ENCODE measurements at places on chromosomes 6 and 20.

- DNase-seq = no peak
Observed at GRCh38 chr20:25058051-25058846, at the start of gene ACSS1. Gene ACSS1, minus strand, starts transcription at chr20:25058139. Its CDS starts 37 bp downstream, at chr20:25058102.

- DNase-seq = no peak
Observed at GRCh38 chr6:130500693-130501092, 134.9 kb downstream of the TMEM200A start.

DNA sequence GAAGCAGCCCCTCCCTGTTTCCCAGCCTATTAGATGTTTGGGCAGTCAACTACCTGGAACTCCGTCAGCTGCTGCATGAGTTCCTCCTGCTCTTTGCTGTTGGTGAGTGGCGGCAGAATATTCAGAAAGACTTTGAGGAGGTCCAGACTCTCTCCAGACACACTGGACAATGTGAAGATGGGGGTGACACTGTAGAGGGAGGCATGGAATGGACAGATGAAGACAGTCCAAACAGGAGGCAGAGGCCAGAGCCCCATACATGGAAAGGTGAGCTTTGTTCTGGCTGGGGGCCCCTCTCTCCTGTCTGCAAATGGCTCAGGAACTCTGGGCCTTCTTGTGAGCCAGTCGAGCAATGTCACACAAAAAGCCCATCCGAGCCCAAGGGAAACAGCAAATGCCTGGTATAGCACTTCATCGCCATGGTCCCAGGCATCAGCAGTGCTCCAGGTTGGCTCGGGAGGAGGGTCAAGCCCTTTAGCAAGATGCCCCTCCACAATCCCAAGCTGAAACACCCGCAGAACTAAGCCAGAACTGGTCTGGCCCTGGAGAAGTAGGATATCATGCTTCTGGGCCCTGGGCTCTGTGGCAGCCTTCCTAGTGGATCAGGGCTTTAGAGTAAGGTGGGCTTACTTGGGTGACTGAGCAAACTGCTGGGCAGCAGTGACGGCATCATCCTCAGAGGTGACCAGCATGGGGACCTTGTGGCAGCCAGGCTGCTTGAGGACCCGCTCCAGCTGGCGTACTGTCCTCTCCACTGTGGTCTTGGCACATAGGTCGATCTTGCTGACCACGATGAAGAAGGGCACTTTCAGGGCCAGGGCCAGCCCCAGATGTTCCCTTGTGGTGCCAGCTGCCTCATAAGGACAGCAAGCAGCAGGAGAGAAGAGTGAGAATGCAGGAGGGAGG lies 4.9 kb downstream of the GTPBP2 start:
- no peak for DNase-seq

DNA sequence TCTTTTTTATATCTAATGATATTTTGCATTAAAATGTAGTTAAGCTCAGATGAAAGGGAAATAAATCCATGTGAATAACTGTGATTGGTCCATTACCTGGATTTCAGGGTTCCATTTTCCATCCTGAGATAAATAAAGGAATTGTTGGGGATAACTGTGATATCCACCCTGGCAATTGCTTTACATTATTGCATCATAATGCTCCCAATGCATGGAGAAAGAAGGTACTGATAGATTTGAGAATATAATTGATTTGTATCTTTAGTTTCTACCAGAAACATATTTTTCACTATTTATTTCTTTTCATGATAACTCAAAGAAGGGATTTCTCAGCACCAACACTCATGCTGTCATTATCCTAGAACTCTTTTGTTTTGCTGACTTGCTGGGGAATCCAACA lies 102.0 kb upstream of the KCNQ5 start:
- DNase-seq = no peak

DNA sequence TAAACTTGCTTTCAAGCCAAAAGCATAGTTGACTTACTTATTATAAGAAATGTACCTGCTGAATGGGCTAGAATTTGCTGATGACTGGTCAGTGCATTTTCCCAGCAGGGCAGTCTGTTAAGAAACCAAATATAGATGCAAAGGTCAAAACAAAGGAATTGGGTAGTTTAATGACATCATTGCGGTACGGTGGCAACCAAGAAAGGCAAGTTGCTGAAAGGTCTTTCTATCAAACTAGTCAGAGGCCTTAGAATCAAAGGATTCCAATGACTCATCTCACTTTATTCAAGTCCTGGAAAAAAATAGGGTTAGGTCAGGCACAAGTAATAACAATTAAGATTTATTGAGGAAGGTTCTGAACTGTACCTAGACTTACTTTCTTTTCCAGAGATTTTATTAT lies 76.4 kb downstream of the KIZ start:
- no peak for DNase-seq

GRCh38 chr6:17431581-17431980 lies 38.2 kb downstream of the CAP2 start:
- DNase-seq = no peak

DNA sequence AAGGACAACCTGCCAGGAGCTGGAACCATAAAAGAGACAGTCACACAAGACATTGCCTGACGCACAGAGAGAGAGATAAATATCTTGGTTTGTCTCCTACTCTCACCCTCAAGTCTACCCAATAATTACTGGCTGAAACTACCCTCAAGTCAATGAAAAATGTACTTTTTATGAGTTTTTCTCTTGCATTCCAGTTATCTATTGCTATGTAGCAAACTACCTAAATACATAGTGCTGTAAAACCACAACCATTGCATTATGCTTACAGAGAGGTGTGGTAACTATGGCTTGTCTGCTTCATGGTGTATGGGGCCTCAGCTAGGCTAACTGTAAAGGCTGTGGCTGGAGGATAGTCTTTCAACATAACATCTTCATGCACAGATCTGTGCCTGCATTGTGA lies 247.8 kb downstream of the HAO1 start:
- DNase-seq = no peak

GRCh38 chr20:3380228-3381070 lies 27.0 kb downstream of the DNAAF9 start:
- DNase-seq = no peak

- no peak for DNase-seq
Observed at GRCh38 chr20:42598581-42598980, 591.1 kb downstream of the PTPRT start.

GRCh38 chr20:35788796-35789195 lies 17.0 kb downstream of the PHF20 start:
- no peak for DNase-seq

All from OCI-M1 (cell line).